ENCODE measurements at places on chromosomes 7 and 10.

GRCh38 chr7:42198974-42199668 is 37.9 kb downstream of the GLI3 start:
- peak; percentile 65 for DNase-seq

GRCh38 chr7:124818807-124819206 is 53.2 kb upstream of the GPR37 start:
- DNase-seq: no peak

- peak; percentile 83 for DNase-seq
Observed at GRCh38 chr7:94655848-94656657, at the start of gene SGCE. Gene SGCE (minus strand): TSS chr7:94656133. CDS start chr7:94656098, 35 bp downstream.

- DNase-seq: no peak
Observed at GRCh38 chr7:75033064-75033463, 40.5 kb downstream of the RCC1L start.

DNA sequence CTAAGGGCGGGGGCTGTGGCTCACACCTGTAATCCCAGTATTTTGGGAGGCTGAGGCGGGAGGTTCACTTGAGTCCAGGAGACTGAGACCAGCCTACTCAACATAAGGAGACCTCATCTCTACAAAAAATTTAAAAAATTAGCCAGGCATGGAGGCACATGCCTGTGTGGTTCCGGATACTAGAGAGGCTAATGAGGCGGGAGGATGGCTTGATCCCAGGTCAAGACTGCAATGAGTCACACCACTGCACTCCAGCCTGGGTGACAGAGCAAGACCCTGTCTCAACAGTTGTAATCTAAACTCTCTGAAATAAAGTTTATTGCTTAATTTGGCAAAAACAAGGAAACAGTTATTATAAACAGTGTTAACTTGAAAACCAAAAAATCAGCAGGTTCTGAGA is 123.3 kb downstream of the USP6NL start:
- no peak for DNase-seq

DNA sequence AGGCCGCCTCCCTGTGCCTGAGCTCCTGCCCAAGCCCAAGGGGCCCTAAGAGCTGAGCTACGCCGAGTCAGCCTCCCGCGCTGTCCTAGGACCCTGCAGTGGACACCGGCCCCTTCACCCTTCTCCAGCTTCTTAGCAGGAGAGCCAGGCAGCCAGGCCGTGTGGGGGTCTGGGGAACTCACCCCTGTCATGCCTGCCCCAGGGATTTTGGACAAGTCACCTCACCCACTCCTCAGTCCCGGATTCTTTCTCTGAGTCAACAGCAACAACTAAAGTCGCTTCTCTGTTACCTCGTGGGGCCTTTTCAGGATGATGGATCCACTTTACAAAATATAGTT is 79.3 kb downstream of the MKI67 start:
- DNase-seq: no peak

GRCh38 chr7:4131063-4131462 is 551.0 kb upstream of the FOXK1 start:
- DNase-seq: no peak

GRCh38 chr7:151411551-151411950 is 1.7 kb upstream of the WDR86 start:
- DNase-seq: no peak

GRCh38 chr7:90824386-90825307 is 228.5 kb downstream of the CDK14 start:
- DNase-seq: peak; percentile 79

DNA sequence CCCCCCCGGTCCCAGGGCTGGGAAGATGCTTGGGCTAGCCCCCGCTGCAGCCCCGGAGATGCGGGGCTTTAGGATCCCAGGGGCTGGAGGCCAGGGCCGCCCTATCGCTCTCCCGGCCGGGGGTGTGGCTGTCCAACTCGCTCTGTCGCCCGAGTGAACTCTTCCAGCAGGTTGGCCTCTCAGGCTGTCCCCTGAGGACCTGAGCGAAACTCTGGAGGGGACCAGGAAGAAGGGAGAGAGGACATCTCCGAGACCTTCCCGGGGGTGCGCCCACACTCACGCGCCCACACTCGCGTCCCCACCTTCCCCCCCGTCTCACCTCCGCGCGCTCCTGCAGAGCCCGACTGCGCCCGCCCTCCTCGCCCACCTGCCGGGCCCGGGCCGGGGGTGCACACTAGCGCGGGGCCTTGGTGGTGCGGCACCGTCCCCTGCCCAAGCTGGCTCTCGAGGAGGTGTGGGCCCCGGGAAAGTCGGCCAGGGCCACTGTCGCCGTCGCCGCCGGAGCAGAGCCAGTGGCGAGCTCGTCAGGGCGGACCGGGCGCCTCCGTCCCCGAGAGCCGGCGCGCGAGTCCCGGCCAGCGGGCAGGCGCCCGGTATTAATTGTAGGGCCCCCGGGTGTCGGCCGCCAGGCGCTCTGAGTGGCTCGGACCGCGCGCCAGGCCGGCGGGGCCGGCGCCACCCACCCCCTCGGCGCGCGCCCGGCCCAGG is 101.7 kb upstream of the SVIL start:
- peak; percentile 56 for DNase-seq

DNA sequence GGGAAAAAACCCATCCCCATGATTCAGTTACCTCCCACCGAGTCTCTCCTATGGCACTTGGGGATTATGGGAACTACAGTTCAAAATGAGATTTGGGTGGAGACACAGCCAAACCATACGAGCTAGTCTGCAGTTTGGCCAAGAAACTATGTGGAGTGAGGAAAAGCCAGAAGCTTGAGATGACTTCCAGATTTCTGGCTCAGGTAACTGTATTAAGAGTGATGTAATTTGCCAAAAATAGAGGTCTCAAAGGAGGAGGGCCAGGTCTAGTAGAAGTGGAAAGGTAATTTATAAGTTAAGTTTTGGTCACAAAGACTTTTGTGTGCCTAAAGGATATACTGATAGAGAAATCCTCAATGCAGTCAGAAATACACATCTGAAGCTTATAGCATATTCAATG is 279.7 kb upstream of the MGMT start:
- no peak for DNase-seq

All from fibroblast of skin of back (primary cell).